Stomach (tissue), 19 donors: ENCODE measurements at places on chromosomes 1 and 21.
A peak's percentile ranks its signal among the peaks of the same experiment; 100 is the strongest.

- DNase-seq: no peak
- peaks cover 14% of the 10 kb centered on the region for H3K27me3 ChIP-seq
- H3K27ac ChIP-seq: no peak overlapping the region
- no peaks in the 10 kb centered on the region for H3K36me3 ChIP-seq
Measured at GRCh38 chr1:147837964-147838292, 64.7 kb upstream of the GJA8 start.

DNA sequence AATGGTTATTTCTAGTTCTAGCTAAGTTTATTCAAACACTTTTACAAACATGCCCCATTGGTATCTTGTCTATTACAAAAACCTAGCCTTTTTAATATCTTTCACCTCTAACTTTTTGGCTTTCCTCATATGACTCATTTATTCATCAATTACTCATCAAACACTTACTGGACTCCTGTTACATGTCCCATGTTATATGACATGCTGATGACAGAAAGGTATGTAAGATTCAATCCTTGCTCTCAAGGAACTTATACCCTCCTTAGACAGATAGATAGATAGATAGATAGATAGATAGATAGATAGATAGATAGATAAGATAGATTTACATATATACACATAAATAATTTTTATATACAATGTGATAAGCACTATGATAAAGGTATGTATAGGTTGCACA, 33.9 kb upstream of the INSL5 start:
- no peaks in the 10 kb centered on the region for H3K27me3 ChIP-seq
- H3K27ac ChIP-seq: no peak overlapping the region
- no peaks in the 10 kb centered on the region for H3K36me3 ChIP-seq
- DNase-seq: no peak
- H3K4me3 ChIP-seq: no peak overlapping the region

DNA sequence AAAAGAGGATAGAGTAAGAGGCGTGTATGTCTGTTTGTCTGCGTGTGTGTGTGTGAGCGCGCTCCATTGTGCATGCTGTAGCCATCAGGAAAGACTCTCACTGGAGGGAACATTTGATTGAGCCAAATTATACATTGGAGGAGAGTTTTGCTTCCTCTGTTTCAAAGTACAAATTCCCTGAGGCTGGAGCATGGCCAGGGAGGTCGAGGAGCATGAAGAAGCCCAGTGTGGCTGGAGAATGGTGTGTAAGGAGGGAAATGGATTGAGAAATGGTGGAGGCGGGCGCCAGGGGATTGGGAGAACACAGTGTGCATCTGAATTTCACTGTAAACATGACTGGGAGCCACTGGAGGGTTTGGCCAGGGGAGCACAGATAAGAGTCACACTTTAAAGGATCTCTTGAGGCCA, 22.1 kb upstream of the EFNA1 start:
- peaks cover 30% of the 10 kb centered on the region for H3K4me1 ChIP-seq
- no peak overlapping the region for H3K4me3 ChIP-seq
- peak overlapping the region; percentile 68 for H3K27ac ChIP-seq
- DNase-seq: no peak
- no peaks in the 10 kb centered on the region for H3K27me3 ChIP-seq
- no peaks in the 10 kb centered on the region for H3K36me3 ChIP-seq

DNA sequence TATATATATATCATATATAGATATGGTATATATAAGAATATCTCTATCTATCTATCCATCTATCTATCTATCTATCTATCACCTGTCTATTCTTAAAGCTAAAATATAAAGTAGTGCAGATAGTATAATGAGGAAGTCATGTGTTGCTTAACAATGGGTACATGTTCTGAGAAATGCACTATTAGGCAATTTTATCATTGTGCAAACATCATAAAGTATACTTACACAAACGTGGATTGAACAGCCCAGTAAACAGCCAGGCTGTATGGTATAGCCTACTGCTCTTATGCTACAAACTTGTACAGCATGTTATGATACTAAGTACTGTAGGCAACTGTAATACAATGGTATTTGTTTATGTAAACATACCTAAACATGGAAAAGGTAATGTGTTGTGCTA, 621.0 kb upstream of the NCAM2 start:
- H3K36me3 ChIP-seq: no peaks in the 10 kb centered on the region
- DNase-seq: peak; percentile 7
- H3K4me1 ChIP-seq: no peaks in the 10 kb centered on the region
- no peak overlapping the region for H3K4me3 ChIP-seq

GRCh38 chr1:61372944-61373343, 290.6 kb downstream of the NFIA start:
- H3K4me1 ChIP-seq: no peaks in the 10 kb centered on the region
- no peak for DNase-seq
- H3K4me3 ChIP-seq: no peak overlapping the region
- no peaks in the 10 kb centered on the region for H3K27me3 ChIP-seq
- H3K27ac ChIP-seq: no peak overlapping the region

DNA sequence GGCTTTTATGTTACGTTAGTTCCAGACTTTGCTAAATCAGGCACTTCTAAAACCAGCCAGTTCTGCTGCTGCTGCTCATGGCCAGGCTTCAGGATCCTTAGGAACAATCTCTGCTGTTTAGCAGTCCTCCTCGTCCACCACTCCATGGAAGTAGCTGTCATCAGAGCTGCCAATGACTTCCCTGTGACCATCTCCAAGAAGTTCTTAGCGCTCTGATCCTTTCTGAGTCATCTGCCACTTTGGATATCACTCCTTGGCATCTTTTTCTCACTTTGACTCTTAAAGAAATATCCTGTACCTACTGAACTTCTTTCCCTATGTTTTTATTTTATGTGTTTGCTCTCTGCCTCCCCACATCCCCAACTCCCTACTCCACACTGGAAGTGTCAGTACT, 14.7 kb upstream of the IRF2BP2 start:
- no peaks in the 10 kb centered on the region for H3K36me3 ChIP-seq
- DNase-seq: no peak
- no peak overlapping the region for H3K4me3 ChIP-seq

GRCh38 chr1:3219005-3219790, 150.2 kb downstream of the PRDM16 start:
- peak overlapping the region; percentile 91 for H3K27ac ChIP-seq
- peaks cover 72% of the 10 kb centered on the region for H3K4me1 ChIP-seq
- no peaks in the 10 kb centered on the region for H3K36me3 ChIP-seq
- H3K4me3 ChIP-seq: peak overlapping the region; percentile 11

GRCh38 chr1:33660244-33660643, 187.8 kb downstream of the ZSCAN20 start:
- no peak overlapping the region for H3K27ac ChIP-seq
- H3K27me3 ChIP-seq: no peaks in the 10 kb centered on the region
- H3K36me3 ChIP-seq: no peaks in the 10 kb centered on the region
- no peak for DNase-seq
- H3K4me1 ChIP-seq: peaks cover 16% of the 10 kb centered on the region

- H3K36me3 ChIP-seq: no peaks in the 10 kb centered on the region
- peak; percentile 8 for DNase-seq
- no peaks in the 10 kb centered on the region for H3K4me1 ChIP-seq
- H3K4me3 ChIP-seq: no peak overlapping the region
- peaks cover 42% of the 10 kb centered on the region for H3K27me3 ChIP-seq
Measured at GRCh38 chr1:202268817-202269216, 72.9 kb downstream of the UBE2T start.

DNA sequence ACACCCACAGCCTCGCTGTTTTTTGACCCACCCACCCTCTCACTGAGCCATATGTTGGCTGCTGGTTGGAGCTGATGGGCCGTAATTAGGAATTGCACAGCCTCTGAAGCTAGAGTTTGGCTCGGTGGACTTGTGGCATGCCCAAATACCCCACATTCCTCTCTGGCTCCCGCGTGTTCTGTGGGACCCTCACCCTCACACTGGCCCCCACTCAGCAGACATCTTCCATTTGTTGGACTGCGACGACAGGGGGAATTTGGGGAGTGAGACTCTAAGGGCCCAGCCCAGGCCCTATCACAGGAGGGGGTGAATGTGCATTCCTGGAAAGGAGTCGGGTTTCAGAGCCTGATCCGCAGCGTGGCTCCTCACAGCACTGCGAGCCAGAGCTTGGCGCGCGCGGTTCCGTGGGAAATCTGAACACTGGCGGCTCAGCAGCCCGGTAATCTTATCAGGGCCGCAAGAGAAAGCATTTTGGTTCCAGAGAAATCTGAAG, 5.2 kb downstream of the RCSD1 start:
- H3K27ac ChIP-seq: no peak overlapping the region
- peaks cover 51% of the 10 kb centered on the region for H3K4me1 ChIP-seq
- no peaks in the 10 kb centered on the region for H3K27me3 ChIP-seq
- peak overlapping the region; percentile 4 for H3K4me3 ChIP-seq
- H3K36me3 ChIP-seq: no peaks in the 10 kb centered on the region

- no peak for DNase-seq
- no peak overlapping the region for H3K27ac ChIP-seq
- no peaks in the 10 kb centered on the region for H3K27me3 ChIP-seq
- H3K36me3 ChIP-seq: no peaks in the 10 kb centered on the region
Measured at GRCh38 chr21:43294194-43294902, 125.5 kb downstream of the CRYAA start.

DNA sequence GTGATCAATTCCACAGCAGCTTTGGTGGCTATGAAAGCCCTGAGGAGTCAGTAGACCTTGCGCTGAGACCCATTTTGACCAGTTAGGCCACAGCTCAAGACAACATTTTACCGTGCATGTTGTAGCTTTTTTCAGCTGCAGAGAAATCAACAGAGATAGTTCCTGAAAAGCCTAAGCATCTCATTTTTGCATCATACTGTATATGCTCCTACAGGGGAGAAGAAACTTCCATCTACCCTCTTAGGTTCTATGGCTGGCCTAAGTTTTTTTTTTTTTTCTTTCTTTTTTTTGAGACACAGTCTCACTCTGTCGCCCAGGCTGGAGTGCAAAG, 24.8 kb upstream of the EYA3 start:
- no peak for DNase-seq
- H3K27me3 ChIP-seq: no peaks in the 10 kb centered on the region
- H3K36me3 ChIP-seq: no peaks in the 10 kb centered on the region
- no peaks in the 10 kb centered on the region for H3K4me1 ChIP-seq
- H3K27ac ChIP-seq: peak overlapping the region; percentile 30

DNA sequence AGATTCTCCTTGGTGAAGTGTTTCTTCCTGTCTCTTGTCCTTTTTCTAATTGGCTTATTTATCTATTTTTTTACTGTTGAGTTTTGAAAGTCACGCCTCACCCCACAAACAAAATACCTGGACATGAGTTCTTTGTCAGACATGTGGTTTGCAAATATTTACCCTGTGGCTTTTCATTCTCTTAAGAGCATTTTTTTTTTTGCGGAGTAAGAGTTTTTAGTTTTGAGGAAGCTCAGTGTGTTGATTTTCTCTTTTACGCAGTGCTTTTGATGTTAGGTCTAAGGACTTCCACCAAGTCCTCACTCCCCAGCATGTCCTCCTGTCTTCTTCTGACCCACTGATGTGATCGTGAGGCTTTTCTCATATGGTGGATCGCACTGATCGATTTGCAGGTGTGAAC, 7.6 kb downstream of the DFFB start:
- H3K4me3 ChIP-seq: no peak overlapping the region
- peaks cover 63% of the 10 kb centered on the region for H3K36me3 ChIP-seq
- no peaks in the 10 kb centered on the region for H3K27me3 ChIP-seq
- no peak overlapping the region for H3K27ac ChIP-seq

GRCh38 chr1:216888731-216889130, 165.5 kb upstream of the ESRRG start:
- H3K27me3 ChIP-seq: no peaks in the 10 kb centered on the region
- DNase-seq: no peak
- H3K4me3 ChIP-seq: no peak overlapping the region
- H3K4me1 ChIP-seq: no peaks in the 10 kb centered on the region
- no peaks in the 10 kb centered on the region for H3K36me3 ChIP-seq
- H3K27ac ChIP-seq: no peak overlapping the region

GRCh38 chr1:20248971-20249612, 41.6 kb upstream of the VWA5B1 start:
- no peaks in the 10 kb centered on the region for H3K36me3 ChIP-seq
- peak; percentile 12 for DNase-seq

GRCh38 chr1:229964281-229964680, 102.8 kb upstream of the GALNT2 start:
- peaks cover 4% of the 10 kb centered on the region for H3K27me3 ChIP-seq
- no peak overlapping the region for H3K27ac ChIP-seq
- H3K36me3 ChIP-seq: no peaks in the 10 kb centered on the region

- H3K4me3 ChIP-seq: no peak overlapping the region
- H3K27ac ChIP-seq: no peak overlapping the region
- DNase-seq: no peak
- peaks cover 7% of the 10 kb centered on the region for H3K4me1 ChIP-seq
- H3K27me3 ChIP-seq: peaks cover 60% of the 10 kb centered on the region
- no peaks in the 10 kb centered on the region for H3K36me3 ChIP-seq
Measured at GRCh38 chr21:45252448-45252925, 35.2 kb downstream of the POFUT2 start.

GRCh38 chr1:109114342-109114674, 393 bp downstream of the ELAPOR1 start:
- H3K4me3 ChIP-seq: peak overlapping the region; percentile 72
- peak; percentile 25 for DNase-seq
- H3K27me3 ChIP-seq: peaks cover 36% of the 10 kb centered on the region
- peak overlapping the region; percentile 78 for H3K27ac ChIP-seq
- H3K36me3 ChIP-seq: no peaks in the 10 kb centered on the region
- H3K4me1 ChIP-seq: peaks cover 35% of the 10 kb centered on the region

GRCh38 chr1:211487672-211488208, 4.2 kb downstream of the RD3 start:
- no peak for DNase-seq
- no peaks in the 10 kb centered on the region for H3K36me3 ChIP-seq
- H3K27ac ChIP-seq: no peak overlapping the region
- no peak overlapping the region for H3K4me3 ChIP-seq

- peak overlapping the region; percentile 30 for H3K27ac ChIP-seq
- no peak overlapping the region for H3K4me3 ChIP-seq
- H3K27me3 ChIP-seq: no peaks in the 10 kb centered on the region
- no peak for DNase-seq
- H3K4me1 ChIP-seq: peaks cover 98% of the 10 kb centered on the region
- no peaks in the 10 kb centered on the region for H3K36me3 ChIP-seq
Measured at GRCh38 chr1:19478322-19478721, 7.0 kb downstream of the CAPZB start.

DNA sequence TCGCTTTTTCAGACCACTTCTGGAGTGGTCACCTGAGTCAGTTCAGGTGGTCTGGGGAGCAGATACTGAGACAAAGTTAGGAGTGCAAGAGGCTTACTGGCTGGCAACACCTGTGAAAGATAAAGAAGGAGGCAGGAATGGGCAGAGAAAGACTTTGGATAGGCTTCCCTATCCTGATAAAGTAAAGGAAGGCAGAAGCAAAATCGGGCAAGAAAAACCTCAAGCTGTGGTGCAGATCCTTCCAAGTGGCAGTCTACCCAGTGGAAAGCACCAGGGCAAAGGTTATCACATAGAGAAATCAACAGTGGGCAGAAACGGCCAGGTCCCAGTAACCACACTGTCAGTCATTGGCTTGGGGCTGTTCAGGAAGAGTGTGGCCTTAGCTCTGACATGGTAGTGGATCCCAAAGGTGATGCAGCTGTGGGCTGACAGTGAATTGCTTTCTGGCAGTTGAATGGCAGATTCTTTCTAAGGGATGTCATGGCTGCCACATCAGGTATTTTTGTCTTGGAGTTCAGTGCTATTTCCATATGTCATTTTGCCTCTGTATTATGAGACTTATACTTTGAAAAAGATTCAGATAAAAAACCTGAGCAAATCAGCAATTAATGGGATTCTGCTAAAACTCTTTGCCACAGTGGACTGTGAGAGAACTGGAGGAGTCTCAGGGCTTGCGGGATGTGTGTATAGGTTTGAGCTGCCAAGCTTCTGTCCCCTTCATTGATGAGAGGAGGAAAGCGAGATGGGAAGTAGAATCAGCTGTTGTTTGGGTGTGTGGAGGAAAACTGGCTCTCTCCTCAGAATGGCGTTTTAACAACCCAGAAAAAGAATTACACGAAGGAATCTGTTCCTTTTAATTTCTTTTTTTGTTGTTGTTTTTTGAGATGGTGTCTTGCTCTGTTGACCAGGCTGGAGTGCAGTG, 8.1 kb upstream of the CGN start:
- DNase-seq: no peak
- no peaks in the 10 kb centered on the region for H3K4me1 ChIP-seq
- no peaks in the 10 kb centered on the region for H3K36me3 ChIP-seq
- H3K27ac ChIP-seq: no peak overlapping the region
